Muscle of leg (tissue), 16 donors: ENCODE measurements at places on chromosomes 7 and 10. TPM values are rescaled to one million over a fixed set of nuclear protein-coding genes. Genes with fewer than 3 reads are reported as not detected.
A peak's percentile ranks its signal among the peaks of the same experiment; 100 is the strongest.

GRCh38 chr7:69654381-69654780, 56.1 kb downstream of the AUTS2 start:
- DNase-seq: peak; percentile 42

The MSMB gene
- not detected for polyA plus RNA-seq

The AKR1C4 gene
- polyA plus RNA-seq: not detected

GRCh38 chr7:88737632-88738031, 21.9 kb upstream of the ZNF804B start:
- no peak for DNase-seq

DNA sequence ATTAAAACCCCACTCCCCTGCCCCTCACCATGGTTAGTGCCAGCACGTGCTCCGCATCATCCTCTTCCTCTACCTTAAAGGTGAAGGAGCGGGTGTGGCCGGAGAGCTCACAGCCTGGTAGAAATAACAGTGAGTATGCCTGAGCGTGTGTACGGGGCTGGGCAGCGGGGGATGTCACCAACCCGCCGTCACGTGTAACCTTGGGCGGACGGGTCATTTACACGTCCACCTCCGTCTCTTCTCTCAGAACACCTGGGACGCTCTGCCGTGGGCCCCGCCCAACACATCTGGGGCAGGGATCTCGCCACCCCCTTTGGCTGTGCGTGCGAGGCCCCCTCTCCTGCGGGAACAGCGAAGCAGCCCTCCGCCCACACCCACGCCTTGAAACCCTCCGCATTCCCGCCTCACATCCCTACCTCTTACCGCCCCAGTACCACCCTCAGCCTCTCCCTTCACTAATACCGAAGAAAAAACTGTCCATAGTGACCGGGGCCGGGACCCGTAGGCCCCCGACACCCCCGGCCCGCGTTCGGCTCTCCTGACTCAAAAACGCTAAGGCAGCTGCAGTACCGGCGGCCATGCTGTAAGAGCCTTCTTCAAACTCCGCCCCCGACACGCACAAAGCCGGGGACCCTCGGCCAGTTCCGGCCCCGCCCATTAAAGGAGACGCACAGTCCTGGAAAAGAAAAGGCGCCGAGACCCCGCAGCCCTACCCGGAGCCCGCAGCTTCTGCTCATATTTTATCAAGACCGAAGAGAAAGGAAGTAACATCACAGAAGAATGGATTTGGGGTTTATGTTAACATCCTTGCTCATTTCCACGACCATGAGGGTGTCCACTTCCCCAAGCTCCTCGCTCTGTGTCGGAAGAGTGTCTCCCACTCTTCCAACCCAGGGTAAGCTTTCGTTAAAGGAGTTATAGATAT, at the start of gene NPM3:
TSS of gene NPM3 (minus strand) at position 636 of the 925 bp plus-strand sequence. CDS start at position 580, 56 bp downstream.
- peak; percentile 94 for DNase-seq

The GRM3 gene
- 0.12 TPM for polyA plus RNA-seq
